ENCODE measurements at places on chromosomes 4 and X.

GRCh38 chr4:76705472-76705871 is 192.5 kb downstream of the SOWAHB start:
- DNase-seq = no peak

DNA sequence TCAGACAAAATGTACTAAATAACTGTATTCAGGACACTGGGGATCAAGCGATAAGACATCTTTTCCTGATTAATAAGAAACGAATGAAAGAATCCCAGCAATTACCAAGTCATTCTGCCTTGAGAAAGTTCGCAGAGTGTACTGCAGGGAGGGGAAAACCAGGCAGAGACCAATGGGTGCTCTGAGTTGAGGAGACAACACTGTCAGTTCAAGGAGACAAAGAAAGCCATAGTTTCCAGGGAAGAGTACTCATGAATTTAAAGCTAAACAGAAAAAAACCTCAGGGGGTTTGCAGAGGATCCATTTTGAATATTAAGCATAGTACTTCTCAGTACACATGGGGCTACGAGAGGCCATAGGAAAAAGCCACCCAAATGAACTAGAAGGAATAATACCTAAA is 573.0 kb downstream of the KCTD8 start:
- no peak for DNase-seq

- DNase-seq = peak; percentile 13
These were observed 372.1 kb downstream of the BMPR1B start for GRCh38 chr4:95129821-95130311.

GRCh38 chr4:77994194-77994721 is 62.9 kb upstream of the FRAS1 start:
- DNase-seq = no peak
